Naive thymus-derived CD8-positive, alpha-beta T cell (primary cell): ENCODE measurements at places on chromosomes 7 and 10.
A peak's percentile ranks its signal among the peaks of the same experiment; 100 is the strongest.

- no peak for DNase-seq
Measured at GRCh38 chr10:68242051-68242450, 10.1 kb upstream of the ATOH7 start.

GRCh38 chr7:51268859-51269258, 47.8 kb downstream of the COBL start:
- DNase-seq, result no peak

DNA sequence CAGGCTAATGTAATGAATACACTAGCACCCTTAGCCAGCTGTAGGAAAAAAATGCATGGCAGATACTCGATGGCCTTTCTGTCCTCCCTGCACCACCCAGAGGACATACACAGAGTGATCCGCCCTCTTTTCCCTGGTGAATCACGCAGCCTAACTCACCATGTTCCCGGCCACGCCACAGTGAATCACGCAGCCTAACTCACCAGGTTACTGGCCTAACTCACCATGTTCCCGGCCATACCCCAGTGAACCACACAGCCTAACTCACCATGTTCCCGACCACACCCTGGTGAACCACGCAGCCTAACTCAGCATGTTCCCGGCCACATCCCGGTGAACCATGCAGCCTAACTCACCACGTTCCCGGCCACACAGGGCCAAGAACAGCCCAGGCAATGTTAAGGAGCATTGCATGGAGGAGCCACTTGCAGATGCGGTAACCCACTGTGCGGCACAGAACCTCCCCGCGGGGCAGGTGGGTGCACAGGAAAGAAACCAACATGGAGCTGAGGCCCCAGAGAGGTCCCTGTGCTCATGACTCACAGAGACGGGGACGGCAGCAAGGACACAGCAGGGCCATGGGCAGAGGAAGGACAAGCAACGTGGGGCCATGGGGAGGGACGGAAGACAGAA, 508.5 kb downstream of the DNAJB6 start:
- no peak for DNase-seq

DNA sequence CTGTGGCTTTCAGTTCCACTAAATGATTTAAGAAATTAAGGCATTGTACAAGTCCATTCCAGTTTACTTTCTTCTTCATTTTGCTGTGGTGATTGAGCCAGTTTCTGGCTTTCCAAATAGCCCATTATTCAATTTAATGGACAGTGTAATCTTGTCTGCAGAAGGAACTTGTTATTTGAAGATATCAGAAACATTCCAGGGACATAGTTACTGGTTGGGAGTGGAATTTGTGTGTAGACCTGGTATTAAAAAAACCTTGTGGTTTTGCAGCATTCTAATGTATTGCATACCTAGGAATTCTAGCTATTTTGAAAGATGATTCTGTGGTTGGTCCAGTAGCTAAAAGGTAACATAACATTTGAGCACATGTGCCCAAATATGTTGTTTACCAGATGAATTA, 72.2 kb downstream of the MCU start:
- no peak for DNase-seq

DNA sequence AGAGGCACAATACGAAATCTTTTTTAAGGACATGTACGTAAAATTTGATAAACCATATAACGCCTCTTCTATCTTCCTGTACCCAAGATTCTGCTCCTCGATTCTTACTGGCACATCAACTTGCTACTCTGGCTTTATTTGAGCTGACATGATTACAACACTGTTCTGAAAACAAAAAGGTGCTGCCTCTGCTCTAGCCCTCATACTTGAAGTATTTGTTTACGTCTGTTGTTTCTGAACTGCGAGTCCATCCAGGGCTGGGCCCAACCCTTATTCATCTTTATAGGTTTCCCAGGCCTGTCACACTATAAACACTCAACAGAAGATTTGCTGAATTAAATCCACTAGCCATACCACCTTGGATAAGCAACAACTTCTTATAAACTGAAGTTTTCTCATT, 96.2 kb upstream of the SVIL start:
- DNase-seq, result no peak

DNA sequence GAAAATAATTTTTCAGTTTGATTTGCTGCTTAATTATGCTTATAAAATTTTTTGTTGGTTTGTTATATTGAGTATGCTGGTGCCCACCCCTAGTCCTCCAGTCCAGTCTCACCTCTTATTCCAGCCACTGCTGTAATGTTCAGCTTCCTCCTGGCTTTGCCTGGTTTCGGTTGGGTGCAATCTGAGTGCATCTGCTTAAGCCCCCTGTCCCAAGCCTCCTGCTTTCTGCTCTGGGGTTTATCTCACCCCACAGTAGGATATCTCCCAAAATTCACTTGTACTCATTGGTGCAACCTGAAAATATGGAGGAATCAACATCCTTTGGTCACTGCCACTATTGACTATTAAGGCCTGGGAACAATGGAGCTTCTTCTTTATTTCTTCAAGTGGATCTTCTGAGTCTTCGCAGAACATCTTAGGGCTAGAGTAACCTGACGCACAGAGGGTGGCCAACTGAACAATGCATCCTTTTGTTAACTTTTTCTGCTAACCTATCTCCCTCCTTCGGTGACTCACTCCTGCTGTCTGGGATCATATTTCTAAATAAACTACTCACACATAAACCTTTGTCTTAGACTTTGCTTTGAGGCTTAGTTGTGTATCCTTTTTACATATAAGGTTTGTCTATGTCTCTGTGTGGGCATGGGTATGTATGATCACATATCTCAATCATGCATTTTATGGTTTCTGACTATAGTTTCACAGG, 19.1 kb upstream of the SOSTDC1 start:
- DNase-seq, result no peak

DNA sequence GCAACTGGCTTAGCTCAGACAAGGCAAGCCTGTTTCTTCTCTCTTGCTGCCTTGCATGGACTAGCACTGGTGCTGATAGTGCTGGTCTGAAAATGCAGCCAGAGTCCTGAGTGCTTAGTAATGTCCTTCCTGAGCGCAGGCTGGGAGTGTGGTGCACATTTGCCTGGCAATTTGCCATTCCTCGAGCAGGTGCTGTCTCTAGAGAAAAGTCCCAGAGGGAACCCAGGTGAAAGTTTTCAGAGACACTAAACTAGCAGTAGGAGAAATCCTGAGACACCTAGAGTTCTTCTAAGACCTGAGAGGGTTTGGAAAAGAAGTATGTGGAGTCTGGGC, 1.9 kb downstream of the SFTPD start:
- no peak for DNase-seq

GRCh38 chr10:93438613-93439253, 43.4 kb downstream of the MYOF start:
- DNase-seq, result no peak

DNA sequence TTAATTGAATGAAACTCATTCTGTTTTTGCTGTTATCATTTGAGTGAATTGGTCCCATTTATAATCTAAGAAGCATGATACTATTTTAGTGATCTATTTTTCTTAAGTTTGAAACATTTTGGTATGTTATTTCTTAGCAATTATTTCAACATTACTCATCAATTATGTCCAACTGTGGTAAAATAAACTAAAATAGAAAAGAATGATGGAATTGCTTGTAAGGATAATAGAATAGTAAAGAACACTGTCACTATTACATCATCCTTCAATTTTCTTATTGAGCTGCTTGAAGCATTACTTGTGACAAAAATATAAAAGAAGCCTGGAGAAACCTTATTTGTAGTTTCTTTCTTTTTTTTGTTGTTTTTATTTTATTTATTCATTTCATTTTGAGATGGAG, 42.4 kb downstream of the ZNF487 start:
- DNase-seq, result no peak

GRCh38 chr7:108598914-108599580, 29.4 kb downstream of the DNAJB9 start:
- DNase-seq, result no peak

DNA sequence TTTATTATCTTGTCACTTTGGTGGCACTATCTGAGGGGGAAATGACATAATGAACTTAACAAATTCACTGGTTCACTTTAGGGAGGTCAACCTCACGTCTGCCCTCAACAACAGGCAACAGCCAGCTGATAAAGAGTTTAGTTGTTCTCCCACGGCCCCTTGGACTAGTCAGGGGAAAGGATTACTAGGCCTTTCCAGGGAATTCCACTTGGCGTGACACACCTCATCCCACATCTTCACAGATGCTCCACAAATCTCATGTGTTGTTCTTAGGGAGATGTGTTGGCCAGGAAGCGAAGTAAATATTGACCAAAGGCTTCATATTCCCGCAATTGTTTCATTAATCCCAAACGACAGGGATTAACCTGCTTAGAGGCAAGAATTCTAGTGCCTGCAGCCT, 183.5 kb upstream of the CDCA7L start:
- no peak for DNase-seq

- no peak for DNase-seq
Measured at GRCh38 chr10:89390476-89391225, 1.8 kb upstream of the IFIT1 start.

- DNase-seq, result no peak
Measured at GRCh38 chr10:62541811-62542210, 167.6 kb downstream of the ZNF365 start.

GRCh38 chr7:5255832-5256231, 26.9 kb upstream of the SLC29A4 start:
- no peak for DNase-seq

GRCh38 chr7:30478349-30479201, at the start of gene NOD1:
Gene NOD1, minus strand, starts transcription at chr7:30478784. Its CDS starts 21,863 bp downstream, at chr7:30456921.
- DNase-seq, result peak; percentile 62

DNA sequence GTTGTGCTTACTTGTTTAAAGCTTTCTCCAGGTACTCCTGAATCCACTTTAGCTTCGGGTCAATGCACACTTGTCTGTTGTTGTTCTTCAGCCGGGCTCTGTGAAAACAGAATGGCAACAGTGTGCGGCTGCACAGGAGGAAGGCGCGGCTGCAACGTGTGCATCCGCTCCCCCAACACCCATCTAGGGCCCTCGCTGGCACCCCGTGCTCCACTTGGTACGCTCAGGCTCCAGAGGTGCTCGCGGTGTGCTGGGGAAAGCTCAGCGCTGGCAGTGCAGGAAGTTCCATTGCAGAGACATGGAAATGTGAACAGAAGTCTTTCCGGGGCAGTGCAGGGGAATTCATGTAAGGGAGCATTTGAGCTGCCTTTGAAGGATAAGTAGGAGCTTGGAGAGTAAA, 6.3 kb downstream of the CXCL12 start:
- no peak for DNase-seq

GRCh38 chr7:49714182-49714581, 59.3 kb upstream of the VWC2 start:
- no peak for DNase-seq

DNA sequence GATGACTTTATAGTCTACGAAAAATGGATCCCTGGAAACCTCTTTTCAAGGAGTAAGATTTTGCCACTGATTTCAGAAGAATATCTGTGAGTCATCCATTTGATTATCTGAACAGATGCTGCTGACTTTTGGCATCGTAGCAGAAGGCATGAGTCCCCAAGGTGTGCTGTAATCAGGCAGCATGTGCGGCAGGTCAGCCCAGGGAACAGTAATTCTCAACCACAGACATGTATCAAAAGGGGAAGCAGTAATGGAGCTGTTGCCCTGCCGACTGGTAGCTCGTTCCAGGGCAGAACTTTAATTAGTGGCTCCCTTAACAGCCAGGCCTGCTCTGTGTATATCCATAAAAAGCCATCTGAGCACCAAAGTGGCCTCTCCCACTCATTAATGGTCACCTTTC, 5.7 kb upstream of the VWC2 start:
- no peak for DNase-seq

- DNase-seq, result no peak
Measured at GRCh38 chr7:140039066-140039465, 23.7 kb downstream of the PARP12 start.

DNA sequence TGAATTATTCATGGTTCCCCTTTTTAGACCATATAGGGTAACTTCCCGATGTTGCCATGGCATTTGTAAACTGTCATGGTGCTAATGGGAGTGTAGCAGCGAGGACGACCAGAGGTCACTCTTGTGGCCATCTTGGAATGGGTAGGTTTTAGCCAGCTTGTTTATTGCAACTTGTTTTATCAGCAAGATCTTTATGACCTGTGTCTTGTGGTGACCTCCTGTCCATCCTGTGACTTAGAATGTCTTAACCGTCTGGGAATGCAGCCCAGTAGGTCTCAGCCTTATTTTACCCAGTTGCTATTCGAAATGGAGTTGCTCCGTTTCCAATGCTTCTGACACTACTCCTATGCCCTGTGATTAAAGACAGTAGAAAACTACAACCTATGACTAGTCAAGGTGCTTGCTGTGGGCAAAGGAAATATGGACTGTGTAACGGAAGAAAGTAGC, 18.8 kb upstream of the PAXIP1 start:
- no peak for DNase-seq

DNA sequence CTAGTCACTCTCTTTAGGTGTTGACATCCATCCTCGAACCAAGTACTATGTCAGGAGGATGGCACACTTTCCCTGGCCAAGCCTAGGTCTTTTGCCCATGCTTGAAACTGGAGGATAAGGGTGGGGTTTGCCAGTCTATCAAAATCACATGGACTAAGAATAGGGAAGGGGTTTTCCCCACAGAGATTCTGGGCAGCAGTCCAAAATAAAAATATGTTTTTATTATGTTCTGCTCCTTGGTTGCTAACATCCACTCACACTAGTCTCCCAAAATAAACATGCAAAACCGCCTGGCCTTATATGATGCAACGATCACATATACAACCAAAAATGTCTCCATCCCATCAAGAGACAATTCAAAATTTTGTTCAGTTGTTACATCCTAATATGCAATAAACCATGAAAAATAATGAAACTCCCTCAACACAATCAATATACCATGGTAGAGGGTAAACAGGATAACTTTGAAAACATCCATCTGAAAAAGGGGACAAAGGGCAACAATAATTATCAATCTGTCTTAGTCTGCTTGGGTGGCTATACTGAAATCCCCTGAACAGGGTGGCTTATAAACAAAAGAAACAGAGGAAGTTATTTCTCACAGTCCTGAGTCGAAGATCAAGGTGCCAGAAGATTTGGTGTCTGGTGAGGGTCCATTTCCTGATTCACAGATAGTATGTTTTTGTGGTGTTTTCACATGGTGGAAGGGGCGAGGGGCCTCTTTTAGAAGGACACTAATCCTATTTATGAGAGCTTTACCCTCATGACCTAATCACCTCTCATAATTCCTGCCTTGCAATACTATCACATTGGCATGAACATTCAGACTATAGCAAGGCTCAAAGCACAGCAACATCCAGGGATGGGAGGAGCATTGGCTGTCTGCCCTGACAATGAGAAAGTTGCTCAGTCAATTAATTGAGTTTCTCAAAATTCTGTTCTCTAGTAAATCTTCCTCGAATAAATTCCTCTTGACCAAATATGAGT, 159.3 kb downstream of the ETV1 start:
- DNase-seq, result no peak

- DNase-seq, result no peak
Measured at GRCh38 chr10:94027197-94027596, 33.5 kb downstream of the PLCE1 start.

DNA sequence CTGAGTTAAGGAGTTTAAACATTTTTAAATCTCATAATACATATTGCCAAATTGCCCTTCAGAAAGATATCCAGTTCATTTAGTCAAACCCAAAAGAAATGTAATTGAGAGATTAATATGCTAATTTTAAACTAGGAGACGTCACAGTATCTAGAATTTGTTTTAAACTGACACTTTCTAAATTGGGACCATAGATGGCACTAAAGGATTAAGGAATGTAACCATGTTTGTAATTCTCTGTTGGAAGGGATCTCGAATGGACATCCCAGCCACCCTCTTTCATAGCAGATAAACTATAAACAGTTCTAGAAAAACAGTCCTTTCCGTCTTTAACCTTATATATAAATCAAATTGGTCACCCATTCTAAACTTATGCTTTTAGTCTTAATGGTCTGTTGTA, 30.0 kb upstream of the SAMD9L start:
- no peak for DNase-seq

GRCh38 chr7:66666313-66666952, 37.8 kb downstream of the KCTD7 start:
- DNase-seq, result no peak

GRCh38 chr7:91633013-91633441, 247.5 kb downstream of the MTERF1 start:
- no peak for DNase-seq
